ENCODE measurements at places on chromosomes 11 and 22. TPM values are rescaled to one million over a fixed set of nuclear protein-coding genes. Genes with fewer than 3 reads are reported as not detected.

Gene NNMT
- total RNA-seq, result 9.7 TPM

Gene OR2D2
- total RNA-seq, result 0.53 TPM

Gene MYBPC3
- total RNA-seq, result not detected

Gene FZD4
- total RNA-seq, result 65.2 TPM

All from urinary bladder (tissue), 4 donors.